ENCODE measurements at places on chromosomes 12 and 14. TPM values are rescaled to one million over a fixed set of nuclear protein-coding genes. Genes with fewer than 3 reads are reported as not detected.

DNA sequence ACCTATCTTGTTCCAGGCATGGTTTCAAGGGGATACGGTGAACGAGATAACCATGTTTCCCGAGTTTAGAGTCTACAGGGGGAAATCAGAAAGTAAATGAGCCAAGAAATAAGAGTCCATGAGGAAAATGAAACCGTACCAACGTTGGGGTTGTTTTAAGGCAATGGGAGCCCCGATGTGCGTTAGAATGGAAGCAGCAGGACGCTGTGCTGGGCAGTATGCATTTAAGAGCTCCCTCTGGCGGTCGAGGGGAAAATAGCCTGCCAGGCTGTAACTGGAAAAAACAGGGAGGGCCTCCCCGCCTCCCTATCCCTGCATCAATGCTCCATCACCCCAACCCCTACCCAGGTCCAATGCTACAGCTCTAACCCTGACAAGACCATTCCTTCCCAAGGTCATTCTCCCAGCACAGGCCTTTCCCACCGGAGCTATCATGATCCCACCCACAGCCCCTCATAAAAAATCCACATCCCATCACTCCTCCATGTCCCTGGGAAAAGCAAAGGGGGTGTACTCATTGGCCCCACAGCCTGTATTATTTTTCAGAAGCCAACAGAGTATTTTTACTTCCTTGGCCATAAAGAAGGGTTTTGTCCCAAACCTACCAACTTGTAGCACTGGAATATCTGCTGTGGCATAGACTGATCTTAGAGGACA is 226.3 kb upstream of the NOS1 start:
- peak; percentile 31 for DNase-seq

GRCh38 chr12:122148657-122149056 is 25.4 kb downstream of the IL31 start:
- DNase-seq: no peak

GRCh38 chr14:103311171-103311997 is 22.7 kb upstream of the EIF5 start:
- no peak for DNase-seq

- DNase-seq: no peak
These were observed 1.6 kb downstream of the ARHGEF25 start for GRCh38 chr12:57612711-57613426.

DNA sequence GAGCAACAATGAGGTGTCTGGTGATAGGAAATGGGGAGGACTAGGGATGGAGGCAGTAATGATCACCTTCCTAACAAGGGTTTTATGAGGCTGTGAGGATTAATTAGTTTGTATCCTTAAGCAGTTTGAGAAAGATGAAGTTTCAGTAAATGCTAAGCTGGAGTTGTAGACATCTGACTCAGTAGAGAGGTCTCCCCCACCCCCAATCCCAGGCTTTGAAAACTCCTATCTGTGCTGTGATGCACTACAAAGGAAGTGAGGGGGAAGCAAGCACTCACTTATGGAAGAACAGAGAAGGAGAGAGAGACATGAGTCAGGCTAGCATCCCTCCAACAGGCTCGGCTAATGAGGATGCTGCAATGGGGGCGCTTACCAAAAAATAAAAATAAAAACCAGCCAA is 5.5 kb upstream of the BCL11B start:
- no peak for DNase-seq

- DNase-seq: peak; percentile 73
These were observed 914 bp upstream of the PACS2 start for GRCh38 chr14:105313381-105314286.

- DNase-seq: no peak
These were observed 71.5 kb upstream of the ZFP36L1 start for GRCh38 chr14:68864361-68864750.

DNA sequence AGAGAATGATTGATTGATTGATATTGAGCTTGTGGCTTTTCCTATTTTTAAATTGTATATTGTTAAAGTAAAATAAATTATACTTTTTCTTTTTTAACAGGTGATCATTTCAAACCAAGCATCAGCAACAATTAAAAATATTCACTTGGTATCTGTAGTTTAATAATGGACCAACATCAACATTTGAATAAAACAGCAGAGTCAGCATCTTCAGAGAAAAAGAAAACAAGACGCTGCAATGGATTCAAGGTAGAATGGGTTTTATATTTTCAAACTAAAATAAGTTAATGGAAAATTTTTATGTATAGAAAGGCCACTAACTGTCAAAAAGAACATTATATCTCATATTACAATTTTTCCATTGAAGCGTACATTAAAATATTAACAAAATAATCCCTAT is 5.1 kb downstream of the SLCO1B3 start:
- no peak for DNase-seq

GRCh38 chr12:44497044-44497443 is 379.1 kb downstream of the NELL2 start:
- DNase-seq: no peak

DNA sequence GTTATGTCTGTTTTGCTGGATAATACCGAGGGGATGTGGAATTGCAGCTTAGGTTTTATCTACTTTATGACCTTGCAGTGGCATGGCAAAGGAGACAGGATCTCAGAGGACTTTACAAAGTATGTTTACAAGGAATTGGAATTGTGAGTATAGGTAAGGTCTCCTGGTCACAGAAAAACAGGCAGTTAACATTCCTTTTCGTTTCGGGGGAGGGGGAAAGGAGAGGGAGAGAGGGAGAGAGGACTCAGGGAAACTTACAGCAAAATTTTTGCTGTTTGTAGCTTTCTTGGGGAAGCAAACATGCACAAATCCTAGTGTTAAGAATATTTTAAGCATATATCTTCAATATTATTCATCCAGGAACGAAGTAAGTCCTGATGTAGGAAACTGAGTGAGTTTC is 590.5 kb upstream of the LRFN5 start:
- DNase-seq: no peak

- no peak for DNase-seq
These were observed 546.4 kb downstream of the MED13L start for GRCh38 chr12:115730975-115731541.

- DNase-seq: peak; percentile 68
These were observed 1.7 kb downstream of the CYP27B1 start for GRCh38 chr12:57765003-57765697.

GRCh38 chr12:95787274-95787818 is 3.2 kb downstream of the NTN4 start:
- DNase-seq: no peak

DNA sequence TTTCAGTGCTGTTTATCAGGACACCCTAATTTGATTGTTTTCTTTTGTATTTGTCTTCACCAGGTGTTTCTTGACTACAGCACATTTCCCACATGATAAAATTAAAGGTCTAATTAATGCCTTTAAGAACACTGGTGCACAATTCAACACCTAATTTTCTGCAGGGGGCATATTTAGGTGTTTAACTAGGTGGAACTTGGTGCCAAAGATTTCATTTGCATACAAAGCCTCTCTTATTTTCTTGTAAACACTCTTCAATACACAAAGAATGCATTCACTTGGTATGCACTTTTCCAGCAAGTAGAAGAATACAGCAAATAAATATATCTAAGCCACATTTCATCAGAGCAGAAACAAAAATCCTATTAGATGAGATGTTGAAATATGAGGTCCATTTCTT is 646.2 kb upstream of the FOXG1 start:
- no peak for DNase-seq

- DNase-seq: no peak
These were observed 25.5 kb upstream of the RASSF8 start for GRCh38 chr12:25932971-25933370.

DNA sequence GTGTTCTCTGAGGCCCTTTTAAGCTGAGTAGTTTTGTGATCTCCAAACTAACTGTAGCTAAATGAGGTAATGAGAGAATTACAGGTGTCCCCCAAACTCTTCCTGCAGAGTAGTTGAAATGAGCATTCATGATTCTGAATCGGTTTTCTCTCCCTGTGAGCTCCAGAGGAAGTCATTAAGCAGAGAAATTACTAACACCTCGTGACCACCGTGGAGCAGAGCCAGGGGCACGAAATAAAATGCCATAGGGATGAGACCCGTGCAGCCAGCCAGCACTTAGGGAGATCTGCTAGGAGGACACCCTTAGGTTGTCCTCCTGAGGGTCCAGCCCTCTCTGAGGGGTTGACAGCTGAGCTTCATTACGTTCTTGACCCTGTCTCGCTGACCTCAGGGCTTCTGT is 79.5 kb downstream of the SLC25A47 start:
- no peak for DNase-seq

DNA sequence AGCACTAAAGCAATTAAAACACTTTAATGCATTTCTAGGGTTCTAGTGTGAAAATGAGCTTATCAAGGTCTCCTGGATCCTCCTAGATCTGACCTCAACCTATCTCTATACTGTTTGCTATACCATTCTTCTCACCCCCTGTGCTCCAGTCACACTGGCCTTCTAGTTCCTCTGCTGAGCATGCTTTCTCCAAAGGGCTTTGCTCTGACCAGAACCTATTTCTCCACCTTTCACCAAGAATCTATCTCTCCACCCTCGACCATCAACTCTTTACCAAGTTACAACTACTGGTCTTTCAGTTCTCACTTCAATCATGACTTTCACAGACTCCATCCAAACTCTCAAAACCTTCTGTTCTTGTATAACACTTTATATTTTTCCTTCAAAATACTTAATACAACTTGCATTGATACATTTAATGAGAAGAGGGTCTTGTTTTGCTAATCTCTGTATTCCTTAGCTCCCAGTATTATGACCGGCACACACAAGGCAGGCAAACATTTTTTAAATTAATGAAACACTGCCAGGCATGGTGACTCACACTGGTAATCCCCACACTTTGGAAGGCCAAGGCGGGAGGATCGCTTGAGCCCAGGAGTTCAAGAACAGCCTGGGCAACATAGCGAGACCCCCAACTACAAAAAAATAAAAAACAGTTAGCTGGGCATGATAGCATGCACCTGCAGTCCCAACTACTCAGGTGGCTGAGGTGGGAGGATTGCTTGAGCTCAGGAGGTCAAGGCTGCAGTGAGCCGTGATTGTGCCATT is 22.8 kb downstream of the PPP1R12A start:
- DNase-seq: no peak

The KITLG gene
- not detected for total RNA-seq

The PPP1R36 gene
- total RNA-seq: not detected

The OR4E1 gene
- total RNA-seq: not detected

The ANKRD9 gene
- total RNA-seq: 1.8 TPM

The SCNN1A gene
- 0.20 TPM for total RNA-seq

The ZNF891 gene
- 6.8 TPM for total RNA-seq

The DLGAP5 gene
- not detected for total RNA-seq

The PMCH gene
- not detected for total RNA-seq
